ENCODE measurements at places on chromosomes 2 and 18. TPM values are rescaled to one million over a fixed set of nuclear protein-coding genes. Genes with fewer than 3 reads are reported as not detected.

The POTEC gene
- total RNA-seq = not detected

DNA sequence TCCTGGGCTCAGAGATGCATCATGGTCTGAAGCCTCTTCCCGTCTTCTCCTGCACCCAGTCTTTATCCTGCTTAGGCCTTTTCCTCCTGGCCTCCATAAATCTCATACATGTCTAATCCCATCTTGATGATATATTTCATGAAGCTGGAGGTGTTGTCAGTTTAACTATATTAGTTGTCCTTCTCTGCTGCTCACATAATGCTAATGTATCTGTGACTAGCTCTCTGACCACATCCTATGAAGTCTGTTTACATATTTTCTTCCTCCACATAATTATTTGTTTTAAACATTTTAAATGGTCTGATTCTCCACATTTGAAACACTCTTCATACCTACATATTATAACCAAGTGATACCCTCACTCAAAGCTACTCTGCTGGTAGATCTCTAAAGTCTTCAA lies 315.2 kb upstream of the RND3 start:
- no peak for DNase-seq
- H3K4me3 ChIP-seq = no peak overlapping the region
- no peaks in the 10 kb centered on the region for H3K4me1 ChIP-seq
- H3K27ac ChIP-seq = no peak overlapping the region

DNA sequence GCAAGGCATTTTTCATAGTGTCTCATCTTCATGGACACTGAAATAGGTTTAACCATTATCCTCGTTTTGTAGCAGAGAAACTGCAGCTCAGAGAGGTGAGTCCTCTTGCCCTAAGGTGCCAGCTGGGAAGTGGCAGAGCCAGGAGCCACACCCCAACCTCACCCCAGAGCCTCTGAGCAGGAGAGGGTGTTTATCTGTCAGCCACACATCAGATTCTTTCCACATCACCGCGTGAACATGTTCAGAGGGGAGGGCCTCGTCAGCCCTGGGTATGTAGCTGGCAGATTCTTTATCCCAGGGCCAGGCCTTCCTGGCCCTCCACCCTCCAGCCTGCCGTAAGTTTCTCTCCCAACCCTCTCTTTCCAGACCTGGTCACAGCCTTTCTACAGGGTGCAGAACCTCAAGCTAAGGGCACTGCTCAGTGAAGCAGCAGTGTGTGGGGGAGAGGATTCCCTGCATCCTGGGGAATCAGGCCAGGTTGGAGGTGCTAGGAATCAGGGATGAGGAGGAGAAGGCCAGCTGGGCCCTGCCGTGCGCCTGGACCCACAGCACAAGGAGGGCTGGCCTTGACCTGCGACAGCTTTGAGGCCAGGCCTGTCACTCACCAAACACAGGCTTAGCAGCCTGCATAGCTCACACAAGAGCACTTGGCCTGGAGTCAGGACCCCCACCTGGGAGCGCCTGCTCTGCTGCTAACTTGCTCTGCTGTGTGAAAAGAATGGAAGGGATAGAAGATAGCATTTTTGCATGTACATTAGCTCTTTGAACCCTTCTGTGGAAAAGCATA lies 111.3 kb upstream of the MCFD2 start:
- H3K4me1 ChIP-seq = no peaks in the 10 kb centered on the region
- no peak for DNase-seq
- no peaks in the 10 kb centered on the region for H3K27me3 ChIP-seq

GRCh38 chr2:160551259-160551658 lies 57.7 kb upstream of the RBMS1 start:
- no peaks in the 10 kb centered on the region for H3K27me3 ChIP-seq
- H3K36me3 ChIP-seq = no peaks in the 10 kb centered on the region
- H3K27ac ChIP-seq = no peak overlapping the region
- no peak for DNase-seq
